ENCODE measurements at places on chromosomes 12 and 14. TPM values are rescaled to one million over a fixed set of nuclear protein-coding genes. Genes with fewer than 3 reads are reported as not detected.

GRCh38 chr12:101305226-101305779 lies 25.4 kb downstream of the UTP20 start:
- DNase-seq: no peak

GRCh38 chr12:10936506-10936905 lies 2.6 kb downstream of the TAS2R14 start:
- DNase-seq: no peak

DNA sequence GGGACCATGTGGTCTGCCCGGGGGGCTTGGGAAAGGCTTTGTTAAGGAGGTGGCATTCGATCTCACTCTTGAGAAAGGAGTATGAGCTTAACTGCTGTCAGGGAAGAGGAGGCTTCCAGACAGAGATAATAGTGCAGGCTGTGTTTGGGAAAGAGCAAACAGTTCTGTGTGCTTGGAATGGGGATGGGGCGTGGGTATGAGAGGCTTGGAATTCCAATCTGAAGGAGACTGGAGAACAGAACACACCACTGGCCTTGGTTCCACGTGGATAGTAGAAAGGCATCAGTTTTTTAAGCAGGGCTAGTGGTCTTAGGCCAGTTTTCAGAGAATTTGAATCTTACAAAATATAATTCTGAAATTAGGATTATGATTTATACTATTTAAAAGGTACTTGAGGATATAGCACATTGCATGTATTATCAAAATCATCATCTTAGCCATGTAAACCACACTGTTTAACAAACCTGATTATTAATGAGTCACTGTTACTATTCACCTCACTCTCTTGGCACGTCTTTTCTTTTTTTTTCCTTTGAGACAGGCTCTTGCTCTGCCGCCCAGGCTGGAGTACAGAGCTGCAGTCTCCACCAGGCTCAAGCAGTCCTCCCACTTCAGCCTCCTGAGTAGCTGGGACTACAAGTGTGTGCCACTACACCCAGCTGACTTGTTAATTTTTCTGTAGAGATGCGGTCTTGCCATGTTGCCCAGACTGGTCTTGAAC lies 38.5 kb upstream of the KCNK13 start:
- no peak for DNase-seq

GRCh38 chr14:50675597-50675996 lies 7.5 kb upstream of the SAV1 start:
- DNase-seq: no peak

The CLEC1A gene
- polyA plus RNA-seq: 4.0 TPM
